ENCODE measurements at places on chromosomes 16 and 17. TPM values are rescaled to one million over a fixed set of nuclear protein-coding genes. Genes with fewer than 3 reads are reported as not detected.

The FA2H gene
- polyA plus RNA-seq, result 3.7 TPM

The TP53TG3 gene
- not detected for polyA plus RNA-seq

The TBC1D3K gene
- polyA plus RNA-seq, result not detected

The CDH1 gene
- polyA plus RNA-seq, result 114 TPM

The SRCIN1 gene
- 6.9 TPM for polyA plus RNA-seq

The MYH2 gene
- polyA plus RNA-seq, result 0.11 TPM

The HS3ST4 gene
- polyA plus RNA-seq, result 0.50 TPM

The TPSAB1 gene
- not detected for polyA plus RNA-seq

The ADGRG3 gene
- 0.27 TPM for polyA plus RNA-seq

The NHERF1 gene
- 158 TPM for polyA plus RNA-seq

The MEOX1 gene
- 14.3 TPM for polyA plus RNA-seq

The HGS gene
- polyA plus RNA-seq, result 87.7 TPM

The NOMO2 gene
- 70.7 TPM for polyA plus RNA-seq

The CCT6B gene
- polyA plus RNA-seq, result 4.9 TPM

The RPGRIP1L gene
- 15.7 TPM for polyA plus RNA-seq

The KAT7 gene
- polyA plus RNA-seq, result 52.1 TPM

The FADS6 gene
- polyA plus RNA-seq, result 0.25 TPM

The SEC14L5 gene
- 0.21 TPM for polyA plus RNA-seq

The DPEP3 gene
- not detected for polyA plus RNA-seq

The BRD7 gene
- polyA plus RNA-seq, result 96.2 TPM

The TMEM238L gene
- polyA plus RNA-seq, result 11.1 TPM

The CD7 gene
- polyA plus RNA-seq, result 0.34 TPM

The SAMD14 gene
- polyA plus RNA-seq, result 18.6 TPM

The TRIM72 gene
- polyA plus RNA-seq, result 0.18 TPM

The IKZF3 gene
- polyA plus RNA-seq, result 0.30 TPM

The KRT15 gene
- 0.72 TPM for polyA plus RNA-seq

The HIRIP3 gene
- 19.3 TPM for polyA plus RNA-seq

Measured in renal cortex interstitium (tissue), 15 donors.